Thymus (tissue), 14 donors: ENCODE measurements at places on chromosomes 6 and 20.
A peak's percentile ranks its signal among the peaks of the same experiment; 100 is the strongest.

- H3K36me3 ChIP-seq, result no peaks in the 10 kb centered on the region
- DNase-seq, result peak; percentile 59
- H3K27ac ChIP-seq, result peak overlapping the region; percentile 52
- peaks cover 8% of the 10 kb centered on the region for H3K4me1 ChIP-seq
- no peak overlapping the region for H3K4me3 ChIP-seq
These were observed 47.7 kb downstream of the AKAP7 start for GRCh38 chr6:131182991-131183425.

DNA sequence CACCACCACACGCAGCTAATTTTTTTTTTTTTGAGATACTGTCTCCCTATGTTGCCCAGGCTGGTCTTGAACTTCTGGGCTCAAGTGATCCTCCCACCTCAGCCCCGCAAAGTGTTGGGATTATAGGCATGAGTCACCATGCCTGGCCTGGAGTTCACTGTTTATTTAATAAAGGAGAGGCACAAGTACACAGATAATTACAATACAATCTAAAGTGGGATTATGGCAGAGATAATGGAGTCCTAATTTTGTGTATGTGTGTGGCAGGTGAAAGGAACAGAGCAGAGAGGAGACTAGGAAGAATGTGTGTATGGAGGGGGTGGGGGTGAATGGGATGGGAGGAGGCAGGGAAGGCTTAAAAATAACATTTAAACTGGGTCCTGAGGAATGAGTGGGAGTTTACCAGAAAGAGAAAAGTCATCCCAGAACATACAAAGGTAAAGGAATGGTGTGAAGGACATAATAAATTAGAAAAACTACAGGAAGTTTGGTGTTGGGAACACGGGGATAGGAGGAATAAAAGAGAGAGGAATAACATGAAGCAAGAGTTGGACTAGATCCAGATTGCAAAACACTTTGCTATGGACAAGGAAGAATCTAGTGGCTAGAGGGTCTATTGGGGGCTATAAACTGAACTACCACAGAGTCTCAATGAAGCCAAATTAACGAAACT lies 4.4 kb downstream of the NCOA5 start:
- H3K27me3 ChIP-seq, result no peaks in the 10 kb centered on the region
- H3K4me1 ChIP-seq, result peaks cover 12% of the 10 kb centered on the region
- H3K36me3 ChIP-seq, result no peaks in the 10 kb centered on the region

GRCh38 chr6:66230591-66230990 lies 523.6 kb upstream of the EYS start:
- no peak overlapping the region for H3K27ac ChIP-seq
- no peaks in the 10 kb centered on the region for H3K4me1 ChIP-seq
- no peaks in the 10 kb centered on the region for H3K27me3 ChIP-seq

GRCh38 chr20:61502433-61502832 lies 250.4 kb downstream of the CDH4 start:
- H3K36me3 ChIP-seq, result no peaks in the 10 kb centered on the region
- no peaks in the 10 kb centered on the region for H3K4me1 ChIP-seq
- no peak overlapping the region for H3K27ac ChIP-seq
- no peaks in the 10 kb centered on the region for H3K27me3 ChIP-seq
- no peak for DNase-seq
- no peak overlapping the region for H3K4me3 ChIP-seq

GRCh38 chr6:308768-309167 lies 16.5 kb downstream of the DUSP22 start:
- no peak overlapping the region for H3K27ac ChIP-seq
- no peaks in the 10 kb centered on the region for H3K27me3 ChIP-seq
- H3K4me3 ChIP-seq, result no peak overlapping the region
- H3K36me3 ChIP-seq, result peaks cover 3% of the 10 kb centered on the region
- no peak for DNase-seq
- peaks cover 12% of the 10 kb centered on the region for H3K4me1 ChIP-seq

- no peak overlapping the region for H3K4me3 ChIP-seq
- no peak for DNase-seq
- no peak overlapping the region for H3K27ac ChIP-seq
- H3K36me3 ChIP-seq, result no peaks in the 10 kb centered on the region
- H3K4me1 ChIP-seq, result no peaks in the 10 kb centered on the region
These were observed 44.7 kb upstream of the ADGRF4 start for GRCh38 chr6:47653706-47654105.

DNA sequence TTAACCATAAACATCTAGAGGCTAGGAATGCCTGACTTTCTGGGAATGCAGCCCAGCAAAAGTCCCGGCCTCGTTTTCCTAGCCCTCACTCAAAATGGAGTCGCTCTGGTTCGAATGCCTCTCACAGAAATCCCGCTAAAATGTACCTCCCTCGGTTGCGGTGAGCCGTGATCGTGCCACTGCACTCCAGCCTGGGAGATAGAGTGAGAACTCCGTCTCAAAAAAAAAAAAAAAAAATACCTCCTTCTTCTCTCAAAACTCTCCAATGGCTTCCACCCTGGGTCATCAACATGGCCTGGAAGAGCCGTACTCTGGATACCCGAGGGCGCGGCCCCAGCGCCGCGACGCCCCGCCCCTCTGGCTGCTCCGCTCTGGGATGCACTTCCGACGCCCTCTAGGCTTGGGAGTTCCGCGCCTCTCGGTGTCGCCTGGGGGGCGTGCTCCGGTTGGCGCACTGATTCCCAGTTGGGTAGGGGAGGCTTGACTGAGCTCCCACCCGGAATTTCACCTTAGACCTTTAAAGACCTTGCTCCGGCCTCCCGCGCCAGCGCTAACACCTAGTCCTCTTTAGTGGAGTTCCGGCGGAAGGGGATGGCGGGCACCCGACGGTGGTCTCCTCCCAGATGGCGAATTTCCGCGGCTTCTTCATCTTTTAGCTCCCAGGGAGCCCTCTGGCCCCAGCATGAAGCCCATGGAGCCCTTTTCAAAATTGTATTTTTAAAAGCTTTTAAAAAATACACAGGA lies 12.3 kb downstream of the HMGN4 start:
- peak; percentile 77 for DNase-seq
- peaks cover 29% of the 10 kb centered on the region for H3K4me1 ChIP-seq
- H3K27me3 ChIP-seq, result no peaks in the 10 kb centered on the region
- H3K36me3 ChIP-seq, result peaks cover 6% of the 10 kb centered on the region
- peak overlapping the region; percentile 52 for H3K27ac ChIP-seq
- peak overlapping the region; percentile 83 for H3K4me3 ChIP-seq

DNA sequence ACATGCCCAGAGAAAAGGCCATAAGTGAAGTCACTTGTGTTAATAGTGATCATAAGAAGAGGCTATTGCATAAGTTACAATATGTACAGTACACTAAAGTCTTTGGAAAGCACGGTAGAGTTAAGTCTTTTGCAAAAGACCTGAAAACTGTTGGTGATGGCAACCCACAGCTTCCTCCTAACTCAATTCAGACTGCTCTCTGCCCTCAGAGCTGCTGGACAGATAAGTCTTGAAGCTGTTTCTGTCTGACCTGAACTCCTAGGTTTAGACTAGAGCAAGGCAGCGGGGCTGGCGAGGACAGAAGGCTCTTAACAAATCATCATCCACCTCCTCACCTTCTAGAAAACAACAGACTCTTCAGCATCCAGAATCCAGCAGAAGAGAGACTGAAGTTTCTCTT lies 125.4 kb downstream of the CD24 start:
- H3K4me3 ChIP-seq, result no peak overlapping the region
- H3K36me3 ChIP-seq, result no peaks in the 10 kb centered on the region
- no peak for DNase-seq
- no peaks in the 10 kb centered on the region for H3K27me3 ChIP-seq
- H3K27ac ChIP-seq, result no peak overlapping the region

GRCh38 chr20:1979106-1979778 lies 14.6 kb downstream of the PDYN start:
- H3K27me3 ChIP-seq, result no peaks in the 10 kb centered on the region
- no peaks in the 10 kb centered on the region for H3K36me3 ChIP-seq
- H3K27ac ChIP-seq, result no peak overlapping the region
- H3K4me1 ChIP-seq, result no peaks in the 10 kb centered on the region
- DNase-seq, result no peak

DNA sequence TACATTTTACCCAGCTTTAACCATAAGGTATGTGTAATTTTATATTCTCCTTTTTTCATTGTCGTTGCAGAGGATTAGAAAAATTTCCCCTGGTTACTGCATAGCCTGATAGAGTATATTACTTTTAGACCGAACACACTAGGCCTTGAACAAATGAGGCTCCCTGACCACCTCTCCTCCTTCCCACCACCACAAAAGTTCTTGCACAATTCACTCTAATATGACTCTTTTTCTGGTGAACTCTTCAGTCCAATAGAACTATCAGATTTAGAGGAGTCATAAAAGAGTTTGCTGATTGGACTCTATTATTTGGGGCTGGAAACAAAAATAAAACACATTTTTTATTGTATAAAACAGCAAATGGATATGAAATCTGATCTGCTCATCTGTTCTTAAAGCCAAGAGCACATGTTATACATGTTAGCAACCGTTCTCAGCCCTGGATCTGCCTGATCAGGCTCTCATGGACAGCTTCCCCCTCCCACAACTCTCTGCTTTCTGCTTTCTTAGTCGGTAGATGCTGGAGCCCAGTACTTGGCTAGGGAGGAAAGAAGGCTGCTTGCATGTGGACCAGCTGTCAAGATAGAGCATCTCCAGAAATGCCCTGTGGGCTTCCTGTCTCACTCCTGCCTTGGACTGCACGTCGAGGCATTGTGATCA lies 83.5 kb downstream of the CD164 start:
- DNase-seq, result no peak
- H3K4me3 ChIP-seq, result no peak overlapping the region
- peaks cover 1% of the 10 kb centered on the region for H3K4me1 ChIP-seq
- H3K27me3 ChIP-seq, result no peaks in the 10 kb centered on the region

GRCh38 chr6:131286469-131287040 lies 151.3 kb downstream of the AKAP7 start:
- no peaks in the 10 kb centered on the region for H3K27me3 ChIP-seq
- no peaks in the 10 kb centered on the region for H3K36me3 ChIP-seq
- no peak overlapping the region for H3K4me3 ChIP-seq
- H3K27ac ChIP-seq, result no peak overlapping the region
- DNase-seq, result no peak
- peaks cover 4% of the 10 kb centered on the region for H3K4me1 ChIP-seq

DNA sequence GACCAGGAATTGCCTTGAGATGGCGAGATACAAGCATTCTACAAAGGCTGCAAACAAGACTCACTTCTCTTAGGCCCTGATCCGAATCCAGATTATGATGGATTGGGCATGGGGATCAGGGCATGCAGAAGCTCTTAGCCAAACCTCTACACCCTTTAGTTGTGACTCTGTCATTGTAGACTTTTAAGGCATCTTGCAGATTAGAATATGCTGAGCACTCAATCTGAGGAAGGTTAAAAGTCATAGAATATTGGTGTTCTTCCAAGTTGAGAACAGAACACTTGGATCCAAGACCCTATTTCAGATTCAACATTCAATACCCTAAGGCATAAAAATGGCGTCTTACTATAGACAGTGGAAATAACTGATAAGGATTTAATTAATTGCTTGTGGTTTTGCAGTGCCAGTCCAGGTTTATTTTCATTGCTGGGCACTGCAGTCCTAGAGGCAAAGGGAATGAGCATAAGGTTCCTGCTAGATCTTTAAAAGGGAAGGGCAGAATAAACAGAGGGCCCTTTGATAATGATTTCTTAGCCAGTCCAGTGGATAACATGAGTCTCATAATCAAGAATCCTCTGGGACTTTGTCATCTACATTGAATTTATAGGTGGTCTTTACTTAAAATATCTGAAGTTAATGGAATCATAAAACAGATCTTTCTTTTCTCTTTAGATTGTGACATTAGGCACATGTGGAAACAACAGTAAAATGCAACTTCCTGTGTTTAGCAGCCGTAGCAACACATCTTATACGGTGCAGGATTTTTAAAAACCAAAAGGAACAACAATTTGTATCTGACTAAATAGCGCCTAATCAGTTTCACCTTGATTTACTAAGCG lies 17.6 kb downstream of the PHACTR2 start:
- H3K4me3 ChIP-seq, result no peak overlapping the region
- DNase-seq, result no peak
- H3K4me1 ChIP-seq, result no peaks in the 10 kb centered on the region

DNA sequence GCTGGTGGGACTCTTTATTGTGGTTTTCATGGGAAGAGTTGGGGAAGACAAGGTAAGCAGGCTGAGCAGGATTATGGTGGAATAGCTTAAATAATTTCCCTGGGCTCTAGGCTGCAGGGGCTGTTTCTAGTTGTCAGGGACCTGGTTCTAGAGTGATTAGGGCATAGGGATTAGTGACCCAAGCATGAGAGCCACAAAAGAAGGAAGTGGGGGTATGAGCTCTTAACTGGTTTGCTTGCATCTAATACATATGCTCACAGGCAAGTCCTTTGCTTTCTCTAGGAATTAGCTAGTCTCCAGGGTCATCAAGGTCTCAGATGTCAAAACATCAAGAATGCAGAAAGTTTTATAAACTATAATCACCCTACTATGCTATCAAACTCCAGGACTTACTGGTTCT lies 67.5 kb upstream of the NRN1 start:
- no peaks in the 10 kb centered on the region for H3K27me3 ChIP-seq
- DNase-seq, result no peak
- H3K4me1 ChIP-seq, result no peaks in the 10 kb centered on the region
- no peaks in the 10 kb centered on the region for H3K36me3 ChIP-seq
- no peak overlapping the region for H3K27ac ChIP-seq
- H3K4me3 ChIP-seq, result no peak overlapping the region

- H3K36me3 ChIP-seq, result no peaks in the 10 kb centered on the region
- H3K4me1 ChIP-seq, result peaks cover 30% of the 10 kb centered on the region
- peak overlapping the region; percentile 13 for H3K27ac ChIP-seq
- no peak overlapping the region for H3K4me3 ChIP-seq
- DNase-seq, result no peak
These were observed 19.5 kb upstream of the IER3 start for GRCh38 chr6:30763618-30764489.

DNA sequence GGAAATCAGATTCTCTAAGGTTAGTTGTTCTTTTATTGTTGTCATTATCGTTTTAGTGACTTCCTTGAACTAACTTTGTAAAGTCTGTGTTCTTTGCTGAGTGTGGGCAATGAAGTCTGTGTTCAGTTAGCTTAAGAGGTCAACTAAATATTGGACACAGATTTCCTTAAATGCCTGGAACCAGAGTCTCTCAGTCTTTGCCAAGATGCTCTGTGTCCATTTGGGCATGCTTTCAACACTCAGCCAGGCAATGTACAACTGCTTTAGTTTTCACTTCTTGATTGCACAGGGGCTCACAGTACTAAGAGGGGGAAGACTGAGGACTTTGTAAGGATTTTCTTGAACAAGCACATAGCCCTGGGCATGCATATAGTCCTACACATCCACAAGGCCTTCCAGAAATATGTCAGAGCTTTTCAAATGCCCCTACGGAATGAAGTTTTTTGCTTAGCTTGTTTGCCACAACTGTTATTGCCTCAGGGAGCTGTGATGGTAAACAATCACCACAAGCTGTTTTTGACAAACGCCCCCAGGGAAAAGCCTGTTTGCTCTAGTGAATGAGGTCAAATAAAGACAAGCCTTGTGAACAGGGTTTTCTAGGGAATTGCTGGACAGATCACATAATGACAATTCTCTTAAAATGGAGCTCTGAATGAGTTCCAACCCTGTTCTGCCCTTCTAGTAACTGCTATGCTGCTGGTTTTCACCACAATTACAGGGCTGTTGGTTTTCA lies 82.5 kb downstream of the B3GAT2 start:
- no peaks in the 10 kb centered on the region for H3K4me1 ChIP-seq
- H3K36me3 ChIP-seq, result no peaks in the 10 kb centered on the region
- DNase-seq, result no peak
- no peaks in the 10 kb centered on the region for H3K27me3 ChIP-seq
- H3K4me3 ChIP-seq, result no peak overlapping the region
- no peak overlapping the region for H3K27ac ChIP-seq
